CD4-positive, alpha-beta T cell treated with Interleukin-2 at 100 ng/mL for 4 hours (primary cell): ENCODE measurements at places on chromosomes 6 and 20.

- no peak for DNase-seq
These were observed 54.6 kb upstream of the ECHDC1 start for GRCh38 chr6:127397729-127398630.

DNA sequence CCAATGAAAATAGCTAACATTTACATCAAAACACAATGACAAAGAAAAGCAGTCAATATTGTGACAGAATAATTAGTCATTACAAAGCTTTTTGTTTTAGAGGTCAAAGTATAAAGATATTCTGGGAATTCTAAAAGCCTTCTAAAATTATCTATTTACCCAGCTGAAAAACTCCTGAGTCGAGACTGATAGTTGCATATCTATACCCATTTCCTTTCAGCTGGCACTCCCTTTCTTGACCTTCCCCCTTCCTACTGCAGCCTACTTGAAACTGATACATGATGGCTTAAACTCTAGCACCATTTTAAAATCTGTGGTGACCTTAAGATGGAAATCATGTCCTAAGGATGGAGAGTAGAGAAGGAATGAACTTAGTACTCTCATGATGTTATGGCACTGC lies 38.6 kb downstream of the LMBRD1 start:
- DNase-seq: no peak

- no peak for DNase-seq
These were observed 7.7 kb downstream of the SPATA2 start for GRCh38 chr20:49907405-49908257.

- peak; percentile 50 for DNase-seq
These were observed 20.3 kb downstream of the TBPL1 start for GRCh38 chr6:133973109-133973971.

DNA sequence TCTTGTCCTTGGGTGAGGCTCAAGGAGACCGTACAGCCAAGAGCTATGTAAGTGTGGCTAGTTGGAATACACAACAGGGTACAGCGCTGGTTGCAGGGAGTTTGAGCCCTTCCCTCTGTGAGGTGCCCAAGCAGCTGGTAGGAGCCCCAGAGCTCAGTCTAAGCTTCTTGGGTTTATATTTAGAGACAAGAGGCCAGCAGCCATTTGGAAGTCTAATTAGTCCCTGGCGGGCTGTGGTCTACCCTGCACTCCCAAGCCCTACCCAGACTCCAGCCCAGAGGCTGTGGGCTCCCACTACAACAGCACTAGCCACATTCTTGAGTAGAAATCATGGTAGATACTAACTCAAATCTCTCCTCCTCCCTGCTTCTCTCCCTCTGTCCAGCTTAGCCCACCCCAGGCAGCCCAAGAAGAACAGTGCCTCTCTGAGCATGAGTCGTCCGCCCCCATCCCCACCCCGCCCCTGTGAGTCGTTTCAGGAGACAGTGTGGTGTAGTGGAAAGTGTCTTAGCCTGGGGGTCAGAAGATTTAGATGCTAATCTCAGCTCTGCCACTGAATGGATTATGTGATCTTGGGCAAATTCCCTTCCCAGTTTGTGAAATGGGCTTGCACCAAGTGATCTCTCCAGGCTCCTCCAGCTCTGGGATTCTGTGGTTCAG lies 37.8 kb downstream of the EIF2S2 start:
- no peak for DNase-seq

DNA sequence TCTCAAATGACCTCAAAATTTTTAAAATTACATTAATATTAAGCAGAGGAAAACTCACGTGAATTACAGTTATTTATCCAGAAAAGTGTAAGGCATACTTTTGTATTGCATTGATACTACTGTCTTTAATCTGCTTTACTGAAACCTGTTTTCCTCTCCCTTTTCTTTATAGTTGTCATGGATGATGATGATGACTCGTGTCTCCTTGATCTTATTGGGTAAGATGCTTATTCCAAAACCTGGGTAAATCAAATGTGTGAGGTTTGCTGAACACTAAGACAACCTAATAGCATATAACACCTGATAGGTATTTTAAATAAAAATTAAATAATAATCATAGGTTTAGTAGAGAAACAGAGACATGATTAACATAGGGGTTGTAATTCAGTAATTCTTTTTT lies 40.0 kb downstream of the BICRAL start:
- no peak for DNase-seq

- DNase-seq: no peak
These were observed 37.2 kb upstream of the TRIM27 start for GRCh38 chr6:28960846-28961500.

GRCh38 chr20:33522256-33522820 lies 32.4 kb downstream of the CBFA2T2 start:
- DNase-seq: no peak

DNA sequence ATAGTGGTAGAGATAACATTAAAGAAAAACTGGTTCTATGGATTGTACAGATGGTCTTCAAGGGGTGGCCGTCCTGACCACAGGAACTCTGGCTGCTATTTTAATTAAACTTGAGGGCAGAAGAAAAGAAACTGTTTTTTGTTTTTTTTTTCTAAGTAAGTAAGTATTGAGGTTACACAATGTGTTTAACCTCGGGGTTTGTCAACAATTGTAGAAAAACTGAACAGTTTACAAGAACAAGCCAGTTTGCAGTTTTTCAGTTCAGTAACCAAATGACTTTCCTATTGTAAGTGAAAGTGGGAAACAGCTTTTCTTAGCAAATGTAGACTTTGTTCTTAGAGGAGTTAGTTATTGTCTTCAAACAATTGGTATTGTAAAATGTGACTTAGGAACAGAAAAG lies 77.0 kb downstream of the PLCB1 start:
- DNase-seq: no peak

DNA sequence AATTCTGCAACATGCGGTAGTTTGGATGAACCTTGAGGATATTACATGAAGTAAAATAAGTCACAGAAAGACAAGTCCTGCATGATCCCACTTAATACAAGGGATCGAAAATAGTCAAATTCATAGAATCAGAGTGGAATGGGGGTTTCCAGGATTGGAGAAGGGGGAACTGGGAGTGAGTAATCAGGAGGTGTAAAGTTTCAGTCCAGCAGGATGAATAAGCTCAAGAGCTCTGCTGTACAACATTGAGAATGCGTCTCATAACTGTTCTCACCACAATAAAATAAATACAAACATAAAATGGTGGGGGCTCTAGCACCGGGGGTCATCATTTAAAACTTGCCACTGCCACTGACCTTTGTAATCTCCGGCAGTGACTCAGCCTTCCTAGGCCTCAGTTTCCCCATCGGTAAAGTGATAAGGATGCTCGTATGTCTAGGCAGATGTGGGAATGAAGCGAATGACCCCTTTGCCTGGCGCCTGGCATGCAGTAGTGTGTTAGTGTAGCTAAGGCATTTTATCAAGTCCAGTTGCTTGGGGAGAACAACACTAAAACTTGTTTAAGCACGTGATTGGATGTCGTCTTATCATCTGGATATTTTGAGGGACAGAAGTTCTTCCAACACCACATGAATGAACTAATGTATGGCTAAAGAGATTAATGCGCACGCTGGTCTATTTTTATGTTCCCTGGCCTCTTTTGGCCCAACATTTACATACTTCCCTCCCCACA lies 421.1 kb downstream of the QKI start:
- DNase-seq: no peak

- no peak for DNase-seq
These were observed 300.4 kb downstream of the C6orf118 start for GRCh38 chr6:165008971-165009370.

GRCh38 chr20:44714102-44714700 lies 968 bp upstream of the CCN5 start:
- no peak for DNase-seq

DNA sequence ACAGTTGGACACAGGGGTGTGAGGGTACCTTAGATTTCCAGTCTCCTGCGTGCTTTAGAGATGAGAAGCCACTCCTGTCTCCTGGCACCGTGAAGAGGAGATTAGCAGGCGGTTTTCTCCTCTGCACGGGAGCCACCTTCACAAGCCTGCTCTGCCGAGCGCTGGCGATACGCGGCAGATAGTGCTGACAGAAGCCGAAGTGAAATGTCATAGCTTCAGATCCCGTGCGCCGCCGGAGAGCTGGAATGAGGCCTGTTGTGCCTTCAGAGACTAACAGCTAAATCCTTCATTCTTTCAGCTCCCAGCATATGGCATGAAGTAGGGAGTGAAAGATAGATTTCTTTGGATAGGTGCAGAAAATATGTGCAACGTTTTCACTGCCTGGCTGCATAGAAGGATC lies 371.0 kb downstream of the TAF4 start:
- DNase-seq: no peak

- no peak for DNase-seq
These were observed 286.9 kb upstream of the BMP2 start for GRCh38 chr20:6480328-6481200.

- no peak for DNase-seq
These were observed 8.9 kb downstream of the SLC22A2 start for GRCh38 chr6:160249671-160250070.

- no peak for DNase-seq
These were observed 28.0 kb downstream of the ASXL1 start for GRCh38 chr20:32386091-32386490.
